ENCODE measurements at places on chromosomes 5 and 9.

GRCh38 chr9:82498541-82499317 is 510.2 kb downstream of the SPATA31D1 start:
- no peaks in the 10 kb centered on the region for H3K36me3 ChIP-seq
- H3K27ac ChIP-seq: no peak overlapping the region
- no peaks in the 10 kb centered on the region for H3K4me1 ChIP-seq
- no peak overlapping the region for H3K4me3 ChIP-seq
- no peaks in the 10 kb centered on the region for H3K27me3 ChIP-seq

DNA sequence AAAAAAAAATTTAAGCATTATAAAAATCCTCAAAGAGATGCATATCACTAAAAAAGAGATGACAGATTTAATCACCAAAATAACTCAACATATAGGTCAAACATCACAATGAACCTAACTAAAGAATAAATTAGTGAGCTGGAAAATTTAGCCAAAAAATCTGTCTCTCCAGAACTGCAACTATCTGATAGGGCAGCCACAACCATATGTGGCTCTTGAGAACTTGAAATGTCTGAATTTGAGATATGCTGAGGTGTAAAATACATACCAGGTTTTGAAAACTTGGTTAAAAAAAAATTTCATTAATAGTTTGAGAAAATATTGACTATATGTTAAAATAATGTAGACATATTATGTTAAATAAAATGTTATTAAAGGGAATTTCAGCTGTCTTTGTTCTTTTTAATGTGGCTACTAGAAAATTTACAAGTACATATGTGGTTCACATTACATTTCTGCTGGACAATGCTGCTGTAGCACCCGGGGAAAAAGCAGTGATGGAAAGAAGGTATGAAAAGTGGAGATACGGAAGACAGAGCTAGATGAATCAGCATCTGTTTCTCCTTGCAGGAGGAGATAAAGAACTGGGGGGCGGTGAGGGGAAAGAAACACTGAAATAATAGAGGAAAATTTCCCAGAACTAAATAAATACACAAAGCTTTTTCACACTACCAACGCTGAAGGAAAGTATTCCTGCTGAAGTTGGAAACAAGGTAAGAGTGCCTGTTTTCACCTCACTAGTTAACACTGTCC is 66.1 kb downstream of the DCP2 start:
- H3K36me3 ChIP-seq: peaks cover 46% of the 10 kb centered on the region
- no peak for DNase-seq
- H3K27ac ChIP-seq: no peak overlapping the region
- H3K27me3 ChIP-seq: no peaks in the 10 kb centered on the region

- H3K36me3 ChIP-seq: no peaks in the 10 kb centered on the region
- no peaks in the 10 kb centered on the region for H3K4me1 ChIP-seq
- no peak overlapping the region for H3K27ac ChIP-seq
- H3K4me3 ChIP-seq: no peak overlapping the region
- H3K27me3 ChIP-seq: peaks cover 36% of the 10 kb centered on the region
Measured at GRCh38 chr9:122115176-122116035, 22.3 kb upstream of the TTLL11 start.

- no peak for DNase-seq
- no peaks in the 10 kb centered on the region for H3K27me3 ChIP-seq
- H3K36me3 ChIP-seq: no peaks in the 10 kb centered on the region
- H3K4me3 ChIP-seq: no peak overlapping the region
Measured at GRCh38 chr5:98041661-98042060, 731.8 kb upstream of the RGMB start.

DNA sequence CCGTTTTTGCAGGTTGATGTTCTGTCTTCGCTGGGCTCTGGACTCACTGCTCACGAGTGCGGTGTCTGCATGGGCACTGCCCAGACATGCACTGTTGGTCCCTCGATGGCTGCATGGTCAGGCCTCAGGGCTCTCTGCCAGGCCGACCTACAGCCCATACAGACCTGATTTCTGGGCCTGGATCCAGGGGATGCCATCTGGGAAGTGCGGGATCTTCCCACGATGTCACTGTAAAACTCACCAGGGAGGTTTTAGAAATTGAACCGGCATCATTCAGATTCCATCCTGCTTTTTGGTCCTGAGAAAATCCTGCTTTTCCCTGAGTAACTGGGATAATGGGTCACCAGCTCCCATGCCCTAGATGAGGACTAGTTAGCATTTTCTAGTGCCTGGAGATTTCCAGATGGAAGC is 9.1 kb downstream of the S1PR3 start:
- no peaks in the 10 kb centered on the region for H3K27me3 ChIP-seq
- H3K4me3 ChIP-seq: no peak overlapping the region
- DNase-seq: no peak
- peaks cover 16% of the 10 kb centered on the region for H3K4me1 ChIP-seq

GRCh38 chr5:55437452-55437851 is 97.3 kb downstream of the PLPP1 start:
- peaks cover 9% of the 10 kb centered on the region for H3K36me3 ChIP-seq
- no peak for DNase-seq
- H3K27ac ChIP-seq: peak overlapping the region; percentile 81
- H3K4me3 ChIP-seq: no peak overlapping the region
- H3K27me3 ChIP-seq: no peaks in the 10 kb centered on the region

- H3K4me1 ChIP-seq: no peaks in the 10 kb centered on the region
- DNase-seq: no peak
- no peak overlapping the region for H3K27ac ChIP-seq
Measured at GRCh38 chr5:11620172-11620571, 284.1 kb downstream of the CTNND2 start.

DNA sequence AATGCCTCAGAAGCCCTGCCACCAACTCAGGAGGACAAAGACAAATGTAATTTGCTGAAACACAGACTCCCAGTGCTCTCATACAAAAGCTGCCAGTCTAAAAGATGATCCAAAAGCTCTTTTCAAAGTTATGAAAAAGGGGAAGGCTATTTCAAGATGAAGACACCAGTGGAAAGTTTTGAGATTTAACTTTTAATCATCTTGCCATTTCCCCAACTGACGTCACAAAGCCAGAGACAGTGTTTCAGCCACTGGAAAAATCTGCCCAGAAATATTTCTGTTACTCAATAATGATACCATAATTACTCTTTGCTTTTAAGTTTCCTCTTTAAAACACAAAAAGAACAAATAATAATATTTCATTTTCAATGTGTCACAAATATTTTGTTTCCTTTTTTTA is 20.9 kb downstream of the ENG start:
- H3K4me1 ChIP-seq: peaks cover 37% of the 10 kb centered on the region
- no peak overlapping the region for H3K4me3 ChIP-seq
- H3K27ac ChIP-seq: peak overlapping the region; percentile 42
- no peaks in the 10 kb centered on the region for H3K27me3 ChIP-seq
- H3K36me3 ChIP-seq: peaks cover 4% of the 10 kb centered on the region

GRCh38 chr9:134562146-134562849 is 79.3 kb upstream of the COL5A1 start:
- peak; percentile 75 for DNase-seq
- H3K27ac ChIP-seq: no peak overlapping the region
- H3K4me1 ChIP-seq: peaks cover 2% of the 10 kb centered on the region
